ENCODE measurements at places on chromosomes 1 and 21.

GRCh38 chr1:218339267-218339831 lies 5.8 kb upstream of the TGFB2 start:
- peak; percentile 75 for ATAC-seq

- ATAC-seq, result no peak
Measured at GRCh38 chr21:25700741-25701140, 34.0 kb downstream of the ATP5PF start.

- ATAC-seq, result no peak
Measured at GRCh38 chr1:112373806-112374205, 22.2 kb upstream of the CTTNBP2NL start.

- peak; percentile 80 for ATAC-seq
Measured at GRCh38 chr1:163361123-163361934, 39.6 kb downstream of the NUF2 start.

- ATAC-seq, result no peak
Measured at GRCh38 chr1:109995536-109995935, 11.0 kb downstream of the AHCYL1 start.

DNA sequence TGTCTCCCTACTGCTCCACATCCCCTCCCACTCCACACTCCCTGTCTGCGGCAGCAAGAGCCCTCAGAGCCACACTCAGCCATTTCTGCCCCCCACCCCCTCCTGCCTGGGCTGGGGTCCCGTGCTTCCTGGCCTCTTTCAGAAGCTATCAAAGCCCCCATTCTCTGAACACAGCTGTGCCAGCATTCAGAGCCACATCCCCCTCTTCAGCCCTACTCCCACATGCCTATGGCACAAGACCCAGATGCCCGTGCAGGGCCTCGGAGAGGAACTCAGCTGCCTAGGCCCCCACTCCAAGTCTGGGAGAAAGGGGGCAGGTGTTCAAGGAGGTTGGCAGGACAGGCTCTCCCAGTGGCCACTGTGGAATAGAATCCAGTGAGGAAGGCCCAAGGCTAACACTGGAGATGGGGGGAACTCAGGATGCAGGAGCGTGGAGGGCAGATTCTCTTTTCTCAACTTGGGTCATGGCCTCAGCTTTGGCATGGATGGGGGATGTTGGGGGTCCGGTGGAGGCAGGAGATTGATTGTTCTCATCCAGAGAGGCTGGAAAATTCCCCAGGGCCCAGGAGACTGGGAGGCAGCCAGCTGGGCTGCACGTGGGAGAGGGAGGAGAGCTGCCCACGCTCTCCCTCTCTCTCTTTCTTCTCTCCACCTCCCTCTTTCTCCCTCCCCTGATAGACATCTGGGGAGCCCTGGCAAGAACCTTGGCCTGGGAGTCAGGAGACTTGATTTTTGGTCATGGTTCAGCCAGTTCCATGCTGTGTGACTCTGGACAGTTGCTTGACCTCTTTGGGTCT lies 3.5 kb upstream of the BCAN start:
- no peak for ATAC-seq

DNA sequence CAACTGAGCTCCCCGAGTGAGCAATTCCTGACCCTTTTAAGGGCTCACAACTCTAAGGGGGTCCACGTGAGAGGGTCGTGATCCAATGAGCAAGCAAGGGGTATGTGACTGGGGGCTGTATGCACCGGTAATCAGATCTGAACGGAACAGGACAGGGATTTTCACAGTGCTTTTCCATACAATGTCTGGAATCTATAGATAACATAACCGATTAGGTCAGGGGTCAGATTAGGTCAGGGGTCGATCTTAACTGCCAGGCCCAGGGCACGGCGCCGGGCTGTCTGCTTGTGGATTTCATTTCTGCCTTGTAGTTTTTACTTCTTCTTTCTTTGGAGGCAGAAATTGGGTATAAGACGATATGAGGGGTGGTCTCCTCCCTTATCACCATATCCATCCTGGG lies 30.7 kb upstream of the OPRD1 start:
- ATAC-seq, result no peak

GRCh38 chr1:83959824-83960498 lies 39.0 kb downstream of the TTLL7 start:
- ATAC-seq, result peak; percentile 91

- peak; percentile 64 for ATAC-seq
Measured at GRCh38 chr1:179228783-179229213, 679 bp downstream of the ABL2 start.

GRCh38 chr1:226436855-226437491 lies 29.1 kb upstream of the PARP1 start:
- ATAC-seq, result peak; percentile 24

DNA sequence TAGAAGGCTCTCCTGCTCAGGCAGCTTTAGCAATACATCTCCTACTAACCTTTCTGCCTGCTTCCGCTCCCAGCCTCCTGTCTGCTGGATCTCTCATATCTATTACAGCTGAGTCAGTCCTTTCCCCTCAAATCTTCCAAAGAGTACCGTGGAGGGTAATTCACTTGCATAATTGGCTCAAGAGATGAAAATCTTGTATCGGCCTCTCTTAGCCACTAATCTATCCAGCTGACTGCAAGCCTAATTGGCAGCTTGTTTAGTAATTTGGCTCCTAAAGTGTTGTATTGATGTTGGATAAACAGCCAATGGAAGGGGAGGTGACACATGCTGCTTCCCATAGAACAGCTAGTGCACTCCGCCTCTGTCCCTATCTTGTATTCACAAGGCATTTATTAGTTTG lies 195.7 kb downstream of the GPATCH2 start:
- no peak for ATAC-seq

- ATAC-seq, result no peak
Measured at GRCh38 chr1:13918862-13919261, 218.9 kb downstream of the PRDM2 start.

DNA sequence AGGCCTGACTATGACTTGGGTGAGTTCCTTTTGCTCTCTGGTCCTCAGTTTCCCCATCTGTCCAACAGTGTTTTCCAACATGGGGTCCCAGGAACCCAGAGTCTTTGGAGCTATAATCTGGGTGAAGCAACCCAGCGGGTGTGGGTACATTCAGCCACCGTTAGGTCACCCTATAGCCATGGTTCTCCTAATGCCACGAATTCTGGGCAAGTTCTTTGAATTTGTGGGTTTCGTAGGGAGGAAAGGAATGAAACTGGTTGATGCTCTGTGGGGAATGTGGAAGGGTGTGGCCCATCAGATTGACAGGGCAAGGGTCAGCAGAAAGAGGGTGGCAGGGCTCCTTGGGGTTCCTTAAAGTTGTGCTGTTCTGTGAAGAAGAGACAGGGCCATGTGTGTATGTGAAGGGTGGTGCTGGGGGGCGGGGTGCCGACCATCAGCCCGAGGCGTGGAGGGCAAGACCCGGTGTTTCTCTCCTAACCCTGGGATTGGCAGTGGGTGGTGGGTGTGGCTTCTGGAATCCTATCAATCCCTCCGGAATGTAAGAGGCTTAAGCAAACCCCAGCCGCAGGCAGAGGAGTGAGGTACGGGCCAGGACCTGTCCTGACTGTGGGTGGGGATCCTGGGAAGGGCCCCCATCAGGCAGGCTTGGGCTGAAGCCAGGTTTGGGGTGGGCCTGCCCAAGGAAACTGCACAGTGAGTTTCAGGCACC lies 35.5 kb upstream of the ZNF362 start:
- ATAC-seq, result no peak

DNA sequence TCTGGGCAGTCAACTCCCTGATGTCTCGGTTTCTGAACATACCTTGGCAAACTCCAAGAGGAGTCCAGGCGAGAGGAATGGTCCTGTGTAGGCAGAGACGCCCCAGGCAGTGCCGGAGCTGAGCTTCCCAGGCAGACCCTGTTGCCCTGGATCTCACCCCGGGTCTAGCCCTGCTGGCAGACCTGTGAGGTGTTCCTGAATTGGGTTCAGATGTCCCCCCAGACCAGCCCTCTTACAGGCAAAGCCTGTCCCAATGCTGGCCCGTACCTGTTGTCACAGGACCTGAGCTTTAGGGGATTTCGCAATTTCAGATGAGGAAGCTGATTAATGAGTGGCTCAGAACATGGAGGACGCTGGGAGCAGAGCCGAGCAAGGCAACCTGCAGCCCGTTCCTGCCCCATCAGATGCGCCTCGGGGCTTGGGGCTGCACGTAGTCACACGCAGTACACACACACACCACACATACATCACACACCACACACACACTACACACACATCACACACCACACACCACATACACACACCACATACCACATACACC lies 38.5 kb upstream of the PDE9A start:
- no peak for ATAC-seq

- peak; percentile 11 for ATAC-seq
Measured at GRCh38 chr1:150532860-150533259, 16.3 kb upstream of the ADAMTSL4 start.

DNA sequence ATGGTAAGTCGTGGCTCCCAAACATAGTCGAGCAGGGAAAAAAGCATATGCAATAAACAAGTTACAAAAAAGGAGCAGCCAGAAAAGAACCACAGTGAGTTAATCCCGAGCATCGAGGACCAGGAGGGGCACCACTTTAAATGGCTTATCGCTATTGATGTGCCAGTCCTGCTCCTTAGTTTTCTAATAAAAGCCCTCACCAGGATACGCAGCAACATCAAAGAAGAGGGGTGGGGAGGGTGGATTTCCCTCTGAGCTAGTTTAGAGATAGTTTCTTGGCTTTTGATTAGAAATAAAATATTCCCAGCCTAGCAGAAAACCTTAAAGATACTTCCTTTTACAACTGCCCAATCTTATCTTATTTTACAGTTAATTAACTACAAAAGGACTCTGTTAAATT lies 170.4 kb downstream of the GABPA start:
- ATAC-seq, result no peak

- peak; percentile 75 for ATAC-seq
Measured at GRCh38 chr1:39391691-39392679, 99.5 kb upstream of the BMP8A start.

DNA sequence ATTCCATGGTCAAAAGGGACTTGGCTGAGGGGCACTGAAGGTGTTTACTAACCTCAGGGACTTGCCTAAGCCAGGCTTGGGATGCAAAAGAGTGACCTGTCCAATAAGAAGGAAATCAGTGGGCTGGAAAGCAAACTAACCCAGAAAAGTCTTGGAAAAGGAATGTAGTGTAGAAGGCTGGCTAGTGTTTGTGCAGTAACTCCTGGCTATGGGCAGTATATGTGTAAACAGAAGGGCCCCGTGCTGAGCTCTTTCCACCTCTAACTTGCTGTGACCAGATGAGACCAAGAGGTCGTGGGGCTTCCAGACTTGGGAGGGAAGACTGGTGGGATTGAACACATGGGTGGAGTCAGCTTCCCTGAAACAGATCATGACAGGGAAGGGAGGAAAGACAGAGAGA lies 4.1 kb downstream of the MINDY1 start:
- ATAC-seq, result no peak

GRCh38 chr1:16006552-16007485 lies 2.8 kb downstream of the SRARP start:
- ATAC-seq, result no peak

DNA sequence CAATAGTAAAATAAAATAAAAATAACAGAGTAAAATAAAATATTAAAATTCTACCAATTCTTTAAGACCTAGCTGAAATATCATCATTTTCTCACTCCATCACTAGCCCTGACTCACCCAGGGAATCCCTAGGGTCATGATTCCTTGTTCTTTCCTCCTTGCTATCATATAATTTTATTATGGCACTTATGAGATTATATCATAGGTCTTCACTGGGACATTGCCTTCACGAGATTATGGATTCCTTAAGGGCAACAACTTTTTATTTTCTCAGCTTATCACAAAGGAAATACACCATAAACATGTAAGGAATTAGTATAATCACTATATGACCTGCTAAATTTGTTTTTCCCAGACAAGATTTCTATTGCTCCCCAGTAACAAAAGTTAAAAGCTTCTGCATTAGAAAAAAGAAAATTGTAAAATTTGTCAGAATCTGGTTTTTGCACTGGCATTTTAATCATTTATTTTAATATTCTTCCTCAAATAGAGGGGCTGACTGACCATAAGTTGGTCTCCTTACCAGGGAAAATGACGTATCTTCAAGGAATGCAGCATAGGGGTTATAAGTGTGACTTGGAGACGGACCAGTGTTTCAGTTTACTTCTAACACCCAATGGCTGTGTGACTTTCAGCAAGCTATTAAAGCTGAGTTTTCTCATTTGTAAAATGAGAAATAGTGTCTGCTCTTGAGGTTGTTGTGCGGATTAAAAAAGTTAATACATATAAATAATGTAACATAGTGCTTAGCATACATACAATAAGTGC lies 8.8 kb upstream of the CLCA4 start:
- ATAC-seq, result no peak

GRCh38 chr1:84259989-84260388 lies 41.5 kb upstream of the SAMD13 start:
- ATAC-seq, result no peak

DNA sequence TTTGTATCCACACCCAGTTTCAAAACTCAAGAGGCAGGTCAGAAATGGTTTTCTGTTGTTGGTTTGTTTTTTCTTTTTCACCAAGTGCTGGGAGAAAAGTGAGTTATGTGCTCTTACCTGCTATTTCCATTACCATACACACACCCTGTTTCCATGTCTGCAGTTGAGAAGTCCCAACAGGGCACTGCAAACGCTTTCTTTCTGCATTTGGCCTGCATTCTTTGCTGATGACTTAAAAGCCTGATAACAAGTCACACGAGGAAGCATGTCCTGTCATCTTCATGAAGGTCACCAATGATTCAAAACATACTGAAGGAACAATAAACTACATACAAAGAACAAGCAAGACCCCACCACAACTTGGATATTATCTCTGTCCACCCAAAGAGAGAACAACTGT lies 24.8 kb upstream of the KCNE1 start:
- peak; percentile 33 for ATAC-seq

- ATAC-seq, result no peak
Measured at GRCh38 chr1:62654744-62655143, 33.4 kb downstream of the DOCK7 start.

DNA sequence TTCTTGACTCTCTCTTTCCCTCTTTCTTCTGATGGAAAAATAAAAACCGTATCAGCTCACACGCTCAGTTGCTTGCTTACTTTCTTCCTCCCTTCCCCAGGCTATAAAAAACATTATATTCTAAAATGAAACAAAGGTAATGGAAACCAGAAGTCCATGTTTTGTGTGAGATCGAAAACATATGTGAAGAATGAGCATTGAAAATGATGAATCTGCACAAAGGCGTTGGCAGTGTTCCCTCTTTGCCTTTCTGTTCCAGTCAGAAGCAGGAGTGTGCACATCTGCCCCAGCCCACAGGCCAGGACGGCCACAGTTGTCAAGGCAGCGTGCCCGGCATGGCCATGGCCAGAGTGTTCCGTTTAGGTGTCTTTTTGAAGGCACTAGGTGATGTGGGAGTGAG lies 185.3 kb upstream of the USP24 start:
- peak; percentile 72 for ATAC-seq

All from SK-N-SH treated with all-trans-retinoic acid at 6 μM for 48 hours (cell line).